Mucosa of gallbladder (tissue), 1 donor: ENCODE measurements at places on chromosomes 16 and 17. TPM values are rescaled to one million over a fixed set of nuclear protein-coding genes. Genes with fewer than 3 reads are reported as not detected.

GRCh38 chr16:65965628-65966027 is 400.9 kb upstream of the CDH5 start:
- peak; percentile 51 for DNase-seq

The RGS11 gene
- 6.7 TPM for total RNA-seq

- no peak for DNase-seq
Observed at GRCh38 chr17:80180192-80180591, 10.4 kb downstream of the CARD14 start.

DNA sequence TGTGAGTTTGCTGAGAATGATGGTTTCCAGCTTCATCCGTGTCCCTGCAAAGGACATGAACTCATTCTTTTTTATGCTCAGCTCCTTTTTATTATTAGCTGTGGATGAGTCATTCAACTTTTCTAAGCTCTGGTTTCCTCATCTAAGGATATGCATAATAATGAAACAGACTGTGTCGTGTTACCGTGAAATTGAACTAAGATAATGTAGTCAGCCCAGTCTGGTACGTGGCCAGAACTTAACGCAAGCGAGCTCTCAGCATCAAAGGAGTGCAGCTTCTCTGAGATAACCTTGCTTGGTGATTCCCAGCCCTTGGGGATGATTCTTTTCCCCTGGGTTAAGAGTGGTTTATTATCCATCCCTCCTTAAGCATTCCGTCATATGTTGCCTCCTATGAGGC is 454.3 kb upstream of the EEF2KMT start:
- DNase-seq, result no peak

GRCh38 chr16:28863929-28864793 is 518 bp downstream of the SH2B1 start:
- DNase-seq, result no peak

DNA sequence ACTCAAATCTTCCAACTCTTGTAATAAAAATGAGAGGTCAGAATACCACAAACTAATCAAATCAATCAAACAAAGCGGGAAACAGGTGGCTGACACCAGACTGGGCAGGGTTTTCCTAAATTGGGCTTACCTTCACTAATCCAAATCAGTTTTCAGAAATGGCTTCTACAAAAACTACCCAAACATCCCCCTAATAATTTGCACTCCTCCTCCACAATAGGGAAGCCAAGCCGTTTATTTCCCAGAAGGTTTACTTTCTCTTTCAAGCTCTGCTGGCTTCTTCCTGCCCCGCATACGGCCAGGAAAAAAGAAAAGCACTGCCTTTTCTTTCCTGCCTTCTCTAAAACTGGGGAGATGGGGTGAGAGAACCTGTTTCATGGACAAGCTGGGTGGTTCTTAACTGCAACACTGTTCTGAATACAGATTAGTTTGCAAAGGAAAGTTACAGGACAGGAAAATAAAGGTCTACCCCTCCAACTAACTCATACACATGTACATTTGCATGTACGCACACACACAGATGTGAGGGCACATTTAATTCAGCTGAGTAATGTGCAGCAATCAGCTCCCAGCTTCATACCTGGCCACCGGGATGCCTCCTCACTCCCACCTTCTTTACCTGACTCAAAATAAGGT is 9.2 kb downstream of the STAT3 start:
- no peak for DNase-seq

The CACNG1 gene
- not detected for total RNA-seq

The TBC1D3K gene
- total RNA-seq, result not detected

GRCh38 chr17:76720211-76720610 is 6.2 kb downstream of the JMJD6 start:
- DNase-seq, result no peak

The PDIA2 gene
- total RNA-seq, result 1.3 TPM

The PRR35 gene
- not detected for total RNA-seq

DNA sequence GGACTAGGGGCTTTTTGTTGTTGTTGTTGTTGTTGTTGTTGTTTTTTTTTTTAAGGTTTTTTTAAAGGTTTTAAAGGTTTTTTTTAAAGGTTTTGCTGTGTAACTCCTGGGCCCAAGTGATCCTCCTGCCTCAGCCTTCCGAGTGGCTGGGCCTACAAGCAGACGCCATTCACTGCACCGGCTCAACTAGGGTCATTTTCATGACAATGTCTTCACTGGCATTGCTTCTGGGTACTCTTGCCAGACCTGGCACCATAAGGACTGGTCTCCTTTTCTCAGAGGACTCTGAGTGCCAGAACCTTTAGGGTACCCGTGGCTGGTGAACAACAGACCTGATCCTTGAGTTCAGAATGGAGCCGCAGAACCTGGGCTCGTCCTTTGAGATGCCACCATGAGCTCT is 20.4 kb downstream of the POLR3E start:
- no peak for DNase-seq

The SULT1A2 gene
- 1.1 TPM for total RNA-seq

DNA sequence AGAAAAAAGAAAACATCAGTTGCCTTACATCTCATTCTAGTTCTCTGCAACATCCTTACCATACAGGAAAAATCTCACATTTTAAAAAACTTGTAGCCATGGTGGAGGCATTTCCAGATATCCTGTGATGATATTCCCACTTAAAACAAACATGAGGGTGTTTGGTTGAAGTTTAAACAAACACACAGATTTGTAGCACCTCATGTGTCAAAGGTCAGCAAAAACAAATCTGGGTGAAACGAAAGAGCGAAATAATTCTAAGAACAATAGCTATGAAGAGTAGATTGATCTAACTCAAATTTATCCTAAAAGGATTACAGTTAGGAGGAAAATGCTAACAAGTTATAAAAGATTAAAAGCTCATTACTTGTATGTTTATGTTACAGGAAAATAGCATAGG is 83.1 kb upstream of the IRX5 start:
- no peak for DNase-seq

DNA sequence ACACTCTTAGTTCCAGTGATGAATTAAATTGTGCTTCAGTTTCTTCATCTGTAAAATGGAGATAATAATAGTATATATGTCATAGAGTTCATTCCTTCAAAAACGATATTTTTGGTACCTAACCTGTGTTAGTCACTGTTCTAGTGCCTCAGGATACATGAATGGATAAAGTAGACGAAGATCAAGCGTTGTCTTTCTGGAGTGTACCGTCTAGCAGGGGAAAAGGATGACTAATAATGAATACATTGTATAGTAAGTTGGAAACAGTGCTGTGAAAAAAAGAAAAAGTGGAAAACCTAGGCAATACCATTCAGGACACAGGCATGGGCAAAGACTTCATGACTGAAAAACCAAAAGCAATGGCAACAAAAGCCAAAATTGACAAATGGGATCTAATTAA is 8.6 kb downstream of the KRT10 start:
- DNase-seq, result no peak

DNA sequence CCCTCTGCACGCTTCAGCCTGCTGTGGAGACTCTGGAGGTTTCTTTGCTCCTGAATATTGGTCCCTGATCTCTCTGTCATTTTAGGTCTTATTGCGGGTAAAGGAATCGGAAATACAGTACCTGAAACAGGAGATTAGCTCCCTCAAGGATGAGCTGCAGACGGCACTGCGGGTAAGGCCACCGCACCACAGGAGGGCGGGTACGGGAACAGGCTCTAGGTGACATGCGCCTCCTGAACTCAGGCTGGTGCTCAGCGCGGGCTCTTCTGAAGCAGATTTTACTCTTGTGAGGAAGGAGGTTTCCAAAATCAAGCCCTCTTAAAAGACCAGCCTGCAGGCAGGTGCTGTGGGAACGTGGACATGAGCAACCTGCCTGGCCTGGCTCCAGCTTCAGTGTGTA is 29.8 kb downstream of the PLD6 start:
- no peak for DNase-seq
